ENCODE measurements at places on chromosomes 1 and 21.

DNA sequence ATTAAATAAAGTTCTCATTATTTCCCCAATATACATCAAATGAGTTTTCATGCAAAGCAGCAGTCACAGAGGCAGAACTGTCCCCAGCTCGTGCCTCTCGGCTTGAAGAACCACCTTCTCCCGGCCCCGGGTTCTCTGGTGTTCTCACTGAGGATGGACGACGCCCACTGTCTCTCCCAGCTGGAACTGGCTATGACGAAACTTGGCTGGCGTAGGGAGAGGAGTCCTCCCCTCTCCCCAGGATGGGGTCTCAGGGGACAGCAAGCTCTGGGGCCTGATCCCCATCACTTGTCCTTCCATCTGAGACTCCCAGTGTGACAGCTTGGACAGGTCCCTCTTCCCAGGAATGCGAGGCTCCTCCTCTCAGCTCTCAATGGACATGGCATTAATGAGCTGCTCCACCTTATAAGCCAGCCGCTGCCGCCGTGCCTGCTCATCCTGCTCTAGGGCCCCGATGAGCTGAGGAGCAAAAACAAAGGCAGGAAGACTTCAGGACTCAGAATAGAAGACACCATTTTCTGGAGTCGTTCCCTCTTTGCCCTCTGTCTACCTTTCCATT, 116.0 kb upstream of the CD34 start:
- DNase-seq, result no peak

GRCh38 chr1:45796381-45796780, 7.0 kb upstream of the MAST2 start:
- no peak for DNase-seq

DNA sequence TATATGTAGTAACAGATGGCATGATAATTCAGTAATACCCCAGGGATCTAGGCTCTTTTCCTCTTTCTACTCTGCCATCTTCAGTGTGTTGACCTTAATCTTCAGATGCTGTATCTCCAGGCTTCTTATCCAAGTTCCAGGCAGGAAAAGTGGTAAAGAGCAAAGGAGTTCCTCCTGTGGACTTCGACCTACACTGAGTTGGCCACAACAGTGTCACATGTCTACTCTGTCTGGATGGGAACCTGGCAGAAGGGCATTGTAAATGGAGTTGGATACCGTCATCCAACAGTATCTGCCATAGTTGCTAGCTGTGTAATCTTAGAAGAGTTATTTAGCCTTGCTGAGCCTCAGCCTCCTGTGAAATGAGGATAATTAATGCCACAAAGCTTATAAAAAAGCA, 21.9 kb downstream of the IL23R start:
- DNase-seq, result no peak

DNA sequence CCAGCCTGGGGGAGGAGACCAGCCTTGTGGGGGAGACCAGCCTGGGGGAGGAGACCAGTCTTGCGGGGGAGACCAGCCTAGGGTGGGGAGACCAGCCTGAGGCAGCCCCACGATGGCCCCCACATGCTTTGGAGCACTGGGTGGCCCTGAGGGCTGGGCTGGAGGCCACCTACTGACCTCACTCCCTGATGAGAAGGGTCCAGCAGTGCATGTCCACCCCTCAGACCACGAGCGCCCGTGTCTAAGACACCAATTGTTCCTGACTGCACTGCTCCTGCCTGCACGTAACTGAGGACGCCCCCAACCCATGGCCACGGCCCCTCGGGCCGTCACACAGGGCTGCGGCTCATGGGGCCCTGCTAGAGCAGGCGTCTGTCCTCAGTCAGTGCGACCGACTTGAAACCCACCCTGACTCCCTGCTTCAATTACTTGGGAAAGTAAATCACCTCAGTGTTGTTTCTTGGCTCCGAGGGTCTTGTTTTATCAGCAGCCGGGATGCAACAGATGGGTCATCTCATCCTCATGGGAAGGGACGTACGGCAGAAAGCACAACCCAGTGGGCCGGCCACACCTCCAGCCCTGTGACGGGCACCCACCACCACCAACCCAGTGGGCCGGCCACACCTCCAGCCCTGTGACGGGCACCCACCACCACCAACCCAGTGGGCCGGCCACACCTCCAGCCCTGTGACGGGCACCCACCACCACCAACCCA, at the start of gene SPATC1L:
TSS of gene SPATC1L (minus strand) at position 550 of the 715 bp plus-strand sequence. CDS start 1,643 bp downstream, outside the sequence.
- no peak for DNase-seq

- DNase-seq, result no peak
These were observed 967.6 kb downstream of the LTN1 start for GRCh38 chr21:28025111-28025510.

DNA sequence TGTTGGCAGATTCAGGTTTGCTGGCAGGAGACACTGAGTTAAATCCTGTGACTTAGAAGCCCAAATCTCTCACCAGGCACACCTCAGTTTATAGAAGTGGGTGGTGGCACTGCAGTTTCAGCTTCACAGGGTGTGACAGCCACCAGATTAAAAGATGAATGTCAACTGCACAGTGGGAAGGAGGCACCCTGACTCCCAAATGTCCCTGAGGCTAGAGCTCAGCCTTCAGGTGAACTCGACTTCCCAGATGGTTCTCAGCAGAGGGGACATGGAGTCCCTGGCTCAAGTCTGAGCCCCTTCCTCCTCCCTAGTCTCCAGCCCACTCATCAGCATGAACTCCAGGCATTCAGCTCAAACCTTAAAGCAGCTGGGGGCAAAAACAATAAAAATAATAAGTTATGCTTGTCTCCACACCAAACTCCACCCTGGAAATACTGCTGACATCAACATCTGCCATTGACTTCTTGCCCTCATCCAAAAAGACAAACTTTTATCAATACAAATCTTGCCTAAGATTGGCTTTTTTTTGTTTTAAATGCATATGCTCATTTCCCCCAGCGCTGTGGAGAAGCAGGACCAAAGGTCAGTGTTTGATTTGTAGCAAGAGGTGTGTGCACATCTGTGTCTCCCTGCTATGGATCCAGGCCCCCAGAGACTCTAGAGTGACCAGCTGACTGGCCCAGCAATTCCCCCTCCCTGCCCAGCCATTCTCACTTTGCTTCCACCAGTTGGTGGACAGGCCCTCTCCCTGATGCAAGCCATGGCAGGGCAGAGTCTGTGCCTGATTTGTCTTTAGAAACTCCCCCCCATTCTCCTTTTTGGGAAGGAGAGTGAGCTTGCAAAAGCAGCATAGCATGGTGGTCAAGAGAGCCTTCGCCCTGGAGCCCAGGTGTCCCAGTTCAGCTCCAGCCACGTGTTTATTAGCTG, 18.5 kb upstream of the S100A7 start:
- DNase-seq, result no peak

DNA sequence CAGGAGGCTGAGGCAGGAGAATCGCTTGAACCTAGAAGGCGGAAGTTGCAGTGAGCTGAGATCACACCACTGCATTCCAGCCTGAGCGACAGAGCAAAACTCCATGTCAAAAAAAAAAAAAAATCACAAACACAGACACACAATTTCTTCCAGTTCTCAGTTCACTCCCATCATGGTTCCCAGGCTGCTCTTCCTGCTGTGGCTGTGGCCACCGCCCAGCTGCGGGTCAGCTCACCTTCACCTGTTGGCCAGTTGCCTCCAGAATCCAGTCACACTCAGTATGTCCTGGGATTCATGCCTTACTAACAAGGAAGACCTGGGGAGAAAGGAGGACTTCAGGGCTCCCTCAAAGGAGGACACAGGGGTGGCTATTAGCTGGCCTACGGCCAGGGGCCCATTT, 45.9 kb upstream of the SLC25A33 start:
- DNase-seq, result no peak

- DNase-seq, result no peak
These were observed 13.3 kb downstream of the NADK start for GRCh38 chr1:1764876-1765470.

Data from chondrocyte (in vitro differentiated cells).